ENCODE measurements at places on chromosomes 7 and 10.

DNA sequence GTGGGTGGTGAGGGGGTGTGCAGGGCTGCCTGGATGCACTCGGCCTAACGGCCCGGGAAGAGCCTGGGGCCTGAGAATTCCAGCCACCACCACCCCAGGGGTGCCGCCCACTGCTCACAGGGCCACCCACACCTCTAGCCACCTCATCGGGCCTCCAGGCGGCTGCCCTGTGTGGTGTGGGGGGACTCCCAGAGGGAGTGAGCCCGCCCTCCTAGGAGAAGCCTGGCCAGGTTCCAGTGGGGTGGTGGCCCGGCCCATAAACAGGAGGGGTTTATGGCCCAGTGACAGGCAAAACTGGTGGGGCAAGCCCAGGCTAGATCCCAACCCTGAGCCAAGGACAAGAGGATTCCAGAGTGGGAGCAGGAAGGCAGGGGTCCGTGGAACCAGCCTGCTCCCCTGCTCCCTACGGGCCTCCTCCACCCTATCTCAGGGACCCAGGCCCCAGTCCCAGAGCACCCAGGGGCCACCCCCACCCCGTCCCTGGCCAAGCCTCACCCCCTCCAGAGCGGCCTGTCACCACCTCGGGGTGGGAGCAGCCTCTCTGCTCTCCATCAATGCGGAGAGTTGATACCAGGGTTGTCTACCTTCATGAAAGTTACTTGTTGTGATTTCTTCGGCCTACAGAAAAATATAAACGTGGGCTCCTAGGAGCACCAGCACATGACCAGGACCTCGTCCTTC lies 20.2 kb upstream of the PDGFA start:
- DNase-seq, result no peak

GRCh38 chr10:45378914-45379726 lies 5.1 kb downstream of the ALOX5 start:
- no peak for DNase-seq

DNA sequence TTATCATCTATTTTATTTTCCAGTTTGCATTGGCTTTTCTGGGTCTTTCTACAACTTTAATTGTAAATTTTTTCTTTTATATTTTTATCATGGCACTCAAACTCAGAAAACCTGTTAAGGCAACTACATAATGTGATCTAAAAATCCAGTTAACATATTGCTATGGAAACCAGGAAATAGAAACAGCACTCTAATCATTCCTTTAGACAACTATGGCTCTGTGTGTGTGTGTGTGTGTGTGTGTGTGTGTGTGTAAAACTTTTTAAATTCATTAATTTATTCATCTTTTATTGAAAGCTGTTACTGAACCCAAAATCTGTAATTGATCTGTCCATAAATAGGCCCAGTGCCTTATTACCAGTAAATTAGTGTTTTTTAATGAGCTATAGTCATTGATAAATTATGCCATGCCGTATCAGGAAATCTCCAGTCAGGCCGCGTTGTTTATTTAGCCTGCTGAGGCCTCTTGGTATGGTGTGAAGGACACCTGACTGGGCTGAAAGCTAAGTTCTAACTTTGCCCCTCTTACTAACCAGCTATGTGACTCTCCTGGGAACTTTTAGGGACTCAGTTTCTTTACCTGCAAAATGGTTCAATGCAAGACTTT lies 1.5 kb upstream of the MET start:
- DNase-seq, result no peak

DNA sequence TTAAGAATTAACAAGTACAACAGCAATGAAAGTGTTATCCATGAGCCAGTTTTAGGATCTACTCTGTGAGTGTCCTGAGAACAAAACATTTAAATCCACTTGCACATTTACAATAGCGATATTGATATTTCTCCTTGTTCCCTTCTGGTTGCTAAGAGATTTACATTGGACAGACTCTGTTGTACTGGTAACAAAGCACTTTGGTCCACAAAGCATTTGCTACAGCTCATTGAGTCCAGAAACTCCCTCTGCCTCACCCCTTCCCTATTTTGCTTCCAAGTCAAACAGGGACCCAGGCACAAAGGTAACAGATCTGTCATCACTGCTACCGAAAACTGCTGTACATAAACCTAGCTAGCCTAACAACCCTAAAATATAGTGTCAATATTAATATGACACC lies 2.1 kb downstream of the ANK3 start:
- DNase-seq, result no peak

GRCh38 chr10:113381981-113382509 lies 170.8 kb upstream of the HABP2 start:
- DNase-seq, result no peak

DNA sequence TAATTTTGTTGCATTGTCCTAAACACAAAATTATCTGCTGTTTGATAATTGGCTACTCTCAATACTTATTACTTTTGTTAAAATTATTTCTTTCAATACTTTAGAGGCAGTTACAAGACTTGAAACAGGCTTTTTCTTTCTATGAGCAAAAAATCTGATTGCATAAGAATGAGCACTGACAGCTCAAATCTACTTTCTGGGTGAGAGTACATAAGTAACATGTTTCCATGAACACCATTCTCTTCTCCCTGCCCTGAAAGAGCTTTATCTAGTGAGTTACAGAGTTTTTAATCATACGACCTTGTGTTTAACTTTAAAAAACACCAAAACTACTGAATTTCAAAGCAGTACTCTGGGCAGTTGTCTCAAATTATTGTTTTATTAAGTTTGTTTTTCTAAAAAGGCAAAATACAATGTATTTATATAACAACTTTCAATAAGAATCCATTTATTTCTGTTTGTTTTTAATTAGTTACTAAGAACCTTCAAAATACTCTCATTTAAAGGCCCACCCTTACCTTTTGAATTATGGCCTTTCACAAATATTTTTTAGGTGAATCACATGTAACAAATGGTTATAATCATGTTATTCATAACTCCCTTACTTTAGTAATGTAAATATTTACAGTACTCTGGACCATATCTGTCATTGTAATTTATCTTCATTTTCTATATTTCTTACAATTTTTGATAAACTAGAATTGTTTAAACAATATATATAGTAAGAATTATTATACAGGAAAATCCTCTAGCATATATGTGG lies 23.0 kb upstream of the TFAM start:
- no peak for DNase-seq

- DNase-seq, result no peak
Measured at GRCh38 chr10:80320377-80320776, 30.9 kb upstream of the MAT1A start.

GRCh38 chr7:109407756-109408155 lies 838.1 kb downstream of the DNAJB9 start:
- no peak for DNase-seq

DNA sequence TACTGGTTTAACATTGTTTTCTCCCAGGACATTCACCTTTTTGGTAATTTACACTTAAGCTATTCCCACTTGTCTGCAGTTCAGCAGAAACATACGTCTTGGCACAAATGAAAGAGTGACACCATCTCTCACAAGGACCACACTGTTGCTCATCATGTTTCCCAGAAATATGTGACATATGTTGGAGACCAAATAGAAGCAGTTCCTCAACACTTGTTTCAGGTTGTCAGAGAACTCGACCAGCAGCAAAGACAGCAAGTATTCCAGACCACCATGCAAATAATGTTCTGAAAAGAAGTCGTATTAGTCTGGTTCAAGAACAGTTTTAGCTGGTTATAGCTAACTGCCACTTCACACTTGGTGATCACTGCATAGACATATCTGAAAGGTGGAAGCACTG lies 81.3 kb upstream of the KLF6 start:
- no peak for DNase-seq

GRCh38 chr10:127600479-127600878 lies 51.4 kb downstream of the NPS start:
- no peak for DNase-seq

- DNase-seq, result no peak
Measured at GRCh38 chr10:125742465-125742864, 23.0 kb downstream of the EDRF1 start.

DNA sequence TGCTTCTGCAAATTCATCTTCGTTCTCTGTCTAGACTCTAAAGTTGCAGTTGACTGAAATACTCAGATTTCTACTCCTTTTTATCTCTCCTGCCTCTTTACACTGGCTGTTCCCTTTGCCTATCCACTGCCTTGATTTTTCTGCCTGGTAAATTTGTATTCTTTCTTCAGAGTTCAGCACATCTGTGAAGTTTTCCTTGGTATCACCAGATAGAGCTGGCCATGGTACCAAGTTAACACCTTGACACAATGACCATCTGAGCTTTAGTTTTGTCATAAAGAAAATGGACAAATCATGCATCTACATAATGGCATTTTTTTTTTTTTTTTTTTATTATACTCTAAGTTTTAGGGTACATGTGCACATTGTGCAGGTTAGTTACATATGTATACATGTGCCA lies 143.0 kb downstream of the PPP1R3A start:
- no peak for DNase-seq

- DNase-seq, result no peak
Measured at GRCh38 chr10:112369495-112370423, 4.2 kb upstream of the ACSL5 start.

DNA sequence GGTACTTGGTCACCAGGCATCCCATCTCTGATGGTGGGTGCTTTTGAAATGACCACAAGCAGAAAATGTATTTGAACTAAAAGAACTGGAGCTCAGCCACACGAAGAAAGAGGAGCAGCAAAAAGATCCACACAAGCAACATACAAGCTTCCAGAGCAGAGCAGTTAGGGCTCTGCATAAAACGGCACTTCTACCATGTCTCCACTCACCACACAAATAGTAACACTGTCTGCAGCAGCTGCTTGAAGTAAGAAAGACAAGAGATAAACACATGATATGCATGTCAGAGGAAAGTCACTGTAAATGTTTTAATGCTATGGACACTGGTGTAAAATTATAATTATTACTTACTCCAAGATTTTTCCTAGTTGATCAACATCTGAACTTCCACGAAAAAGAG lies 32.5 kb upstream of the FAM133B start:
- DNase-seq, result no peak

GRCh38 chr10:131621784-131622624 lies 278.8 kb upstream of the PPP2R2D start:
- no peak for DNase-seq

GRCh38 chr7:81857385-81857784 lies 87.5 kb upstream of the HGF start:
- DNase-seq, result no peak

- DNase-seq, result no peak
Measured at GRCh38 chr10:63021225-63021624, 111.9 kb upstream of the NRBF2 start.

- DNase-seq, result peak; percentile 63
Measured at GRCh38 chr10:125085258-125086054, 74.9 kb downstream of the CTBP2 start.

DNA sequence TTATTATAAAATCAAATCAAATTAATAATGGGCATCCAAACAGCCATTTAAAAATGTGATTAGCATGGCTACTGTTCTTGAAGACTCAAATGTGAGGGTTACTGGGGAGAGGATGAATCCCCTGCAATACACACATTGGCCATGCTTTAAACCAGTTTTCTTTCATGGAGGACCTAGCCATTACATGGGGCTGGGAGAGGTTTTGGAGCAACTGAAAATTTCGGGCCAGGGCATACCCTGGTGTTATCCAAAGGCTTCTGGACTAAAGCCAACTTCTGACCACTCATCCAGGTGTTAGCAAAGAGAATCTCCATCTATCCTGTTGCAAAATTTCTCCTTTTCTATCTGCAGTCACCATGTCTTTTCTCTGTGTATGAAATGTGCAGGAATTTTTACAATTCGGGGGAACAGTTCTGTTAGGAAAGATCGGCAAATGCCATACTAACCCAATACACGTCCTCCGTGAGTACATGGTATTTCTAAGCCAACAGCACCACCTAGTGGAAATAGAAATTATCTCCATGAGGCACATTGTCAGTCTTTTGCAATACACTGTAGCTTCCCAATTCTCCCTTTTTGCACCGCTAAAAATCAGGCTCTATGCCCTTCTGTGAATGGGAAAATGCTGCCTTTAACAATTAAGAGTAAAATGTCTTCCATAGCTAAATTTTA lies 47.0 kb upstream of the ZNF107 start:
- DNase-seq, result no peak

GRCh38 chr10:106819490-106819889 lies 345.0 kb downstream of the SORCS1 start:
- no peak for DNase-seq

DNA sequence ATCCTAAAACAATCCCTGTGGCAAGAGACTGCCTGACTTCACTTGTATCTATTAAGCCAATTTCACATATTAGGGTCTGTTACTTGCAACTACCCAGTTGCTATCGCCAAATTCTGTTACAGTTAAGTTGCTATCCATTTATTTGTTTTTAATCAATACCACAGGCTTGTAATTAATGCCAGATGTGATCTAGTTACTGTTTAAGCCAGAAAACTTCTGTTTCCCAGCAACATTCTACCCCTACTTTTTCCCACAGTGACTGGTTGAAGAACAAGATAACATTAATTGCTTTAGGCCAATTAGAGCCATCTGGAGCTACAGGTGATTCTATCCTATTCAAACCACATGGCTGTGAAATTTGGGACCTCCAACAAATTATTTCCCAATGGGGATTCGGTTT lies 131.3 kb downstream of the ALOX5 start:
- DNase-seq, result no peak

DNA sequence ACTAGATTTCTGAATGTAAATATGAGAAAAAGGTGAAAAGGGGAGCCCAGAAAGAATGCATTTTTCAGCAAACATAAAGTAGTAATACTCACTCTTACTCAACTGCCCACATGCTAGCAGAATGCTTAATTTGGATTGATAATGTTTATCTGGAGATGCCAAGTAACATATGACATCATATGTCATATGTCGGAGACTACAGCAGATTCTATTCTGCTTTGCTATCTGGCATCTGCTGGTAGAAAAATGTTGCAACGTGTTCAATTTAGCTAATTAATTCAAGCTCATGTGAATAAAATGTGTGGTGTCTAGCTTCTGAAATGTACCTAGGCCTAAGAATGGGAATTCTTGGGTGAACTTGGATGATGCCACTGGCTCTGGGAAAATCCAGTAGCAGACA lies 4.5 kb downstream of the BBIP1 start:
- DNase-seq, result no peak

GRCh38 chr7:118233799-118234198 lies 9.3 kb downstream of the ANKRD7 start:
- DNase-seq, result no peak

GRCh38 chr10:75228834-75229233 lies 6.9 kb downstream of the COMTD1 start:
- DNase-seq, result peak; percentile 60

GRCh38 chr10:61000769-61001730 lies 57.1 kb upstream of the RHOBTB1 start:
- DNase-seq, result peak; percentile 62

GRCh38 chr7:27671675-27672074 lies 9.0 kb upstream of the HIBADH start:
- DNase-seq, result no peak
